ENCODE measurements at places on chromosomes 7 and 10. TPM values are rescaled to one million over a fixed set of nuclear protein-coding genes. Genes with fewer than 3 reads are reported as not detected.

RBP4 gene
- total RNA-seq = not detected

HYAL4 gene
- total RNA-seq = not detected

GIMAP7 gene
- total RNA-seq = not detected

LLCFC1 gene
- total RNA-seq = not detected

DDC gene
- 3.8 TPM for total RNA-seq

CD36 gene
- total RNA-seq = 1.7 TPM

PPP1R17 gene
- total RNA-seq = 657 TPM

KNDC1 gene
- 7.4 TPM for total RNA-seq

SEPHS1 gene
- 51.1 TPM for total RNA-seq

FAM24B gene
- 15.9 TPM for total RNA-seq

OR2A5 gene
- not detected for total RNA-seq

DMBT1 gene
- total RNA-seq = 0.17 TPM

ARHGAP19 gene
- total RNA-seq = 9.8 TPM

DNA sequence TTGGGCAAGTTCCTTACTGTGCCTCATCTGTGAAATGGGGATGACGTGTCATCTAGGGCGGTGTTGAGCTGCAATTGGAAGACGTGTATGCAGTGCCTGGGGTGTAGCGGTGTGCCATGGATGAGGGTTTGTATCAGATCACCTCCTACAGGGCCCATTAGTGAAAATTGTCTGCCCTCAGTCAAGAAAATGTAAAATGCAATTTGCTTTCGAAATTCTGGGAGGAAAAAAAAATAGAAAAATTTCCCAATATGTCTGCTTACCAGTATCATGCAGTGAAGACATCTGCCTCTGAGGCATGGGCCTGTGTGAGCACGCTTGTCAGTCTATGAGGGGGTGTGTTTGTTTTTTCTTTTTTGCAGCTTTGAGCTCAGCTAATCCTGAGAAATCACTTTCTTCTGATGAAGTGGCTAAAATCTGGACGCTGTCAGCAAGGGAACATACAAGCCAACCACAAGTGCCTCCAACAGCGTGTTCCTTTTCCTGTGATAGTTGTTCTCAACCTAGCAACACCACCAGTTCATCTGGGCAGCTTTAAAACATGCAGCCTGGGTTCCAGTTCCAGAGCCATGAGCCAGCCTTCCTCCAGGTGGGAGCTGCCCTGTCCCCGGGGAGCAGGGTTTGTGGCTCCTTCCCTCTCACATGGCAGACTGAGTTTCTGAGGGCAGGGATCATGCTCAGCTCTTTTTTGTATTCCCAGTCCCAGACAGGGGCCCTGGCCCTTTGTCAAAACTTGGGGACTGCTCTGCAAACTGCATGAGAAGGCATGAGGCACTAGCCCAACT, 10.3 kb downstream of the FAM241B start:
- no peak for DNase-seq

GRCh38 chr7:2274666-2275065, 32.6 kb downstream of the NUDT1 start:
- no peak for DNase-seq

GRCh38 chr10:99579971-99580370, 40.3 kb downstream of the SLC25A28 start:
- no peak for DNase-seq

DNA sequence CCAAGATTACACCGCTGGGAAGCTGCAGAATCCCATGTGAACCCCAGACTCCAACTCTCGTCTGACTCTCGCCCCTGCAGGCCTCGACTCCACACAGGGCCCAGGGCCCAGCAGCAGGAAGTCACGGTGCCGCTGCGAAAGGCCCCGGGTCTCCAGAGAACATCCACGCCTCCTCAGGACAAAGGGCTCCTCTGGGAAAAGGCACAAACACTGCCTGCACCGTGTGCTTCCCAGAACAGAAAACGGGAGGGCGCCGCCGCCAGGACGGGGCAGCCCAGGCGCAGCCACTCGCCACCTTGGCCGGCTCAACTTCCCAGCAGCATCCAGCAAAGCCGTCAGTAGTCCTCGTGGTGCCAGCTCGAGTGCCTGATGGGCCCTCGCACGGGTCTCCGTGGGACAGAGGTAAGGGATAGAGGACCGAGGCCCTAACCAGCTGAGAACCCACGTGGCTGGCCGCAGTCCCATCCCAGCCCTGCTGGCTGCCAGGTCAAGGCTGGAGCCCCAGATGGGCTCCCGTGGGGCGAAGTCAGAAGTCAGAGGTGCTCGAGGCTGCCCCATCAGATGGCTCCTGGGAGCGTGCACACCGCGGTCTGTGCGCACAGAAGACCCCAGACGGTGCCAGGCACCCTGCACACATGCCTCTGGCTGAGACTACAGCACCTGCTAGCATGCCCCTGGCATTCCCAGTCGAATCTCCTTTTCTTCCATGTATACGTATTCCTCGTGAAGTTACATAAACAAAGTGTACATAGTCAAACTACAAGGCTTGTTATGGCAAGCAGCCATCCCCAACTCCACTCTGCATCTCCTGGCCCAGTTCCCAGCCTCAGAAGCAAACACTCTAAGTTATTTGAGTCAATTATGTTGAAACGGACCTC, 60.2 kb downstream of the MAD1L1 start:
- DNase-seq = no peak

DNA sequence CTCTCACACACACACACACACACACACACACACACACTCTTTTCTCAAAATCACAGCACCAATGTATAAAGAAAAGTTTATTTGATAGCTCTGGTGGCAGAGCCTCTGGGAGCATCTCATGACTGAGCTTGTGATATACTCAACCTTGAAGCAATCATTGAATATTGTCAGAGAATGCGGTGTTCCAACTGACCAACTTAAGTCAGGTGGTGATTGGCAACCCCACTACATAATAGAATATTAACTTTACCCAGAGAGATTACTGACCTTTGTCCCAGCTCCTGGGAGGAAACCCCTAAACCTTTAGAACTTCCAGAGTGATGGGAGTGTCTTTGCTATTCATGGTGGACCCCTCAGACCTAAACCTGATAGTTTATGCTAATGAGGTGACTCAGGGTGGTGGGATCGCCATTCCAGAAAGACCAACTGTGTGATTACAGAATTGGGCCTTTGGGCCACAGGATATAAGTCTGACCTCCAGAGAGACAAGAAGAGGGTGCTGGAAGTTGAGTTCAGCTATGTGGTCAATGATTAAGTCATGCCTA, 143.1 kb downstream of the OTUD1 start:
- no peak for DNase-seq

DNA sequence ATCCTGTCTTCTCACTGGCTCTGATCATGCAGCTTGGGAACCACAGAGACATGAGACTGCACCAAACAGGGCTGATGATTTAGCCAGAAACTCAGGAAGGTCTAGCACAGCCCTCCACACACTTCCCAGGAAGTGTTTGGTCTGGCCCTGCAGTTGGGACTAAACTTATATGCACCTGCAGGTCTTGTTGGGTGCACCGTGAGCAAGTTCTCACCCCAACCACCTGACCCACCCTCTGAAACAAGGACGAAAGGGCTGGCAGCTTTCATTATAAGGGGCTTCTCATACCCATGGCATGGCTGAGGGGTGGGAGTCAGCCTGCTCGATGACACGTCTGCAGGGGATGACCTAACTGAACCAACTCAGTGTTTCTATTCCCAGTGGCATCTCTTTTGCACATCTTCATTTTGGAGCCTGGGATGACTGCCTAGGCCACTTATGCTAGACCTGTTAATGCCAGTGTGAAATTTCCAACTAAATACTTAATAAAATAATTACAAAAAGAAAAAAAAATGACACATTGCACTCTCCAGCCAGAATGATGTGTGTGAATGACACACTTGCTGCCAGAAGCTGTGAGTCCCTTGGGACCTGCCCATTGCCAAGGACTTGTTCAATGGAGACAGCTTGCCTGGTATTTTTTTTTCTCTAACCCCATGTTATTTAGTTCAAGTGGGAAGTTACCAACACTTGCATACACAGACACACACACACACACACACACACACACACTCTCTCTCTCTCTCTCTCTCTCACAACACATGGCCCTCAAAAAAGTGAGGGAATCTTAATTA, 102.6 kb downstream of the NEURL1 start:
- DNase-seq = no peak

- DNase-seq = no peak
These were observed 35.4 kb upstream of the NPFFR1 start for GRCh38 chr10:70319183-70319582.

GRCh38 chr7:16114633-16115032, 306.7 kb downstream of the CRPPA start:
- no peak for DNase-seq

- no peak for DNase-seq
These were observed 32.3 kb downstream of the ATRNL1 start for GRCh38 chr10:115125505-115125904.

DNA sequence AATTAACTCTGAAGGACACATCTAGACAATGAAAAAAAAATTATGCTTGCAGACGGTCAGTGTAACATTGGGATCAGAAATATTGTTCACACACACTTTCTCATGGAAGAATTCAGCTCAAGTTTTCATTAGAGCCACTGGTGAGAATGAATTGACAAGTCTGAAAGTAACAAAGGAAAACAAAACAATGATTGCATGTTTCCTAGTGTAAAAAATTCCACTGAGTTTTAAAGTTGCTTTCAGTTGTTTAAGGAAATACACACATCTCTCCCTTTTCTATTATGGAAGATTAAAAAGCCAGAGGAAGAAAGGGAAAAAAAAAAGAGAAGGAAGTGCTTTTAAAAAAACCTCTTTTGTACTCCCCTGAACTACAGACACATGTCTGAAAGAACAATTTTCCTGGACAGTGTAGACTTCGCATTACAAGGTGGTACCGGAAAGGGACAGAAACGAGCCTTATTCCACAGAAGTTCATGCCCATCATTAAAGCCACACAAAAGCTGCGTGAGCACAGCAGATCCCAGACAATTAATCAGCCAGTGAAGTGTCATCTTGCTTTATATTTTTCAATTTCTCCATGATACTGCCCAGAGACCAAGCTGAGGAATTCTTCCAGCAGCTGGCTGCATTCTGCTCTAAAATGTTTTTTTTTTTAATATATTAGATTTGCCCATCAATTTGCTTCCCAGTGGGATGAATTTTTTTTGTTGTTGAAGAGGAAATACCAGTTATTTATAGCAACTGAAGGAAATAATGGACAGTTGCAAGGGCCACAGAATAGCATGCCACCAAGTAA, 294.8 kb downstream of the DOCK4 start:
- DNase-seq = no peak

- no peak for DNase-seq
These were observed 44.5 kb upstream of the TRIM8 start for GRCh38 chr10:102599565-102600327.

GRCh38 chr10:100685331-100685730, 60.1 kb upstream of the PAX2 start:
- DNase-seq = no peak

DNA sequence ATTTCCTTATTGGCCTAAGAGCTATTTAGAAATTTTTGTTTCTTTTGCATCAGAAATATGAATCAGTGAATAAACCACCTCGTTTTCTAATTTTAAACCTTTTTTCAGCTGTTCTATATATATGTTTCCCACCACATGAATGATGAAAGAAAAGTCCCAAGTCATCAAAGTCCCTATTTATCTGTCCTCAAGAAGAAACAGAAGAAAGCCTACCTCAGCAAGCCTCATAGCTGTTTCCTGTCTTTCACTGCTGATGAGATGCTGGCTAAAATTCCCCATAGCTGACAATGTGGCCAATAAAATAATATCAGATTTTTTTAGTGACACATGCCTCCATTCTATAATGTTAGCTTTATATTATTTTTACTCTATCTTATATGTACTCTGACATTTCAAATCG, 54.2 kb downstream of the SEC61G start:
- no peak for DNase-seq

DNA sequence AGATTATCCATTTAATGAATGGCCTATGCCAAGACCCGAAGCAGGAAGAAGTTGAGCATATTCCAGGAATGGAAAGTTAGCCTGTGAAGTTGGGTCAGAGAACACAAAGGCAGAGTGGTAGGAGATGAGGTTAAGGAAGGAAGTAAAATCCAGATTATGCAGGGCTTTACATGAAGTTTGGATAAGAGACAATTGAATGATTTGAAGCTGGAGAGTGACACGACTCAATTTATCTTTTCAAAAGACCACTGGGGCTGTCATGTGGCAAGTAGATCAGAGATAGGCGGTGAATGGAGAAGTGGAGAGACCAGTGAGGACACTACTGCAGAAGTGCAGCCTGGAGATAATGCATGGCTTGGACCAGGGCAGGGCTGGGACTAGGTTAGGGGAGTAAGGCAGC, 7.2 kb upstream of the CNOT4 start:
- DNase-seq = no peak

DNA sequence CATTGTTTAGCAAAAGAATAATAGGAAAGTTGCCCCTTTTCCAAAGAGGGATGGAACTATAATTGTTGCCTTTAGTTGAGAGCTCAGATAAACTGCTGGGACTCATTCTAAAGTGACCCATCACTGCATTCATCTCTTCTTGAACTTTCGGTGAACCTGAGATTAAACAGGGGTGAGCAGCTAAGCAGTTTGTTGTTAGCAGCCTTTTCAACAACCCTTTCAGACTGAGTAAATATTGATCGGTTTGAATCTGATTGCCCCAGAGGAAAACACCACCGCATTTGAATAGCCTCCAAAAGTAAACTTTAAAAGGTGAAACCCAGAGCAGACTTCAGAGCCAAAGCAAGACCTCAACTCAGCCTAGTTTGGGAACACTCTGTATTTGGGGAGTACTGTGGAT, 4.7 kb downstream of the HOXA1 start:
- no peak for DNase-seq

GRCh38 chr10:132704008-132704814, 81.7 kb downstream of the NKX6-2 start:
- no peak for DNase-seq

- no peak for DNase-seq
These were observed 938.9 kb downstream of the NRG3 start for GRCh38 chr10:82813856-82814255.

GRCh38 chr10:129628823-129629222, 161.8 kb downstream of the MGMT start:
- DNase-seq = peak; percentile 68

Data from glutamatergic neuron (in vitro differentiated cells).